ENCODE measurements at places on chromosomes 6 and 20. TPM values are rescaled to one million over a fixed set of nuclear protein-coding genes. Genes with fewer than 3 reads are reported as not detected.

DNA sequence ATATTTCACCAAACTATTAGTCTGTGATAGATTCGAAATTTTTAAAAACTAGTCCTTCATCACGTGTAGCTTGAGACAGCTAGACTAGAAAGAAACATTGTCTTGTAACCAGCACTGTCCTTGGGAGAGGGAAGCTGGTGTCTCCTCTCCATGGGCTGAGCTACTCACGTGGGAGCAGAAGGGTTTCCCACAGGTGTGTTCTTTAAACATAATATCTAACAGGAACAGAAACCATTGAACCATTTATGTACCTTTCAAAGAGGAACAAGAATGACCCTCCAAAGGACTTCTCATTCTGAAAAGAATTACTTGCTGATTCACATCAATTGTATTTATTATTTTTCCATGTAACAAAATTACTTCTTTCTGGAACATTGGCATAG lies 72.4 kb upstream of the SYNJ2 start:
- DNase-seq, result no peak

The LPIN3 gene
- 18.6 TPM for total RNA-seq

- no peak for DNase-seq
Observed at GRCh38 chr6:9699888-9700287, 715.0 kb downstream of the TFAP2A start.

DNA sequence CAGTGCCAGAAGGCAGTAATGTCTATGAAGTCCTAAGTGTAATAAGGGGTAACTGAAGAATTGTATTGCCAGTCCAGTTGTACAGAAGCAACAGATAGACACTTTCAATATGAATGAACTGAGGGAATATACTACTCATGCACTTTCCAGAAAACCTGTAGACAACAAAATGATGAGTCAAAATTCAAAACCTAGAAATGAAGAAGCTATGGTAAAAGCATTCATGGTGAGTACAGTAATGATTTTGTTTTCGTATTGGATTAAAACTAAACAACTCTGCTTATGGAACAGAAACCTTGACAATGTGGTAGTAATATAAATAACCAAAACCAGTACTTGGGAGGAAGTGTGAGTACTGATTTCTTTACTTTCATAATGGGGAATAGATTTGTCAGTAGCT lies 35.0 kb downstream of the ARMC2 start:
- no peak for DNase-seq

DNA sequence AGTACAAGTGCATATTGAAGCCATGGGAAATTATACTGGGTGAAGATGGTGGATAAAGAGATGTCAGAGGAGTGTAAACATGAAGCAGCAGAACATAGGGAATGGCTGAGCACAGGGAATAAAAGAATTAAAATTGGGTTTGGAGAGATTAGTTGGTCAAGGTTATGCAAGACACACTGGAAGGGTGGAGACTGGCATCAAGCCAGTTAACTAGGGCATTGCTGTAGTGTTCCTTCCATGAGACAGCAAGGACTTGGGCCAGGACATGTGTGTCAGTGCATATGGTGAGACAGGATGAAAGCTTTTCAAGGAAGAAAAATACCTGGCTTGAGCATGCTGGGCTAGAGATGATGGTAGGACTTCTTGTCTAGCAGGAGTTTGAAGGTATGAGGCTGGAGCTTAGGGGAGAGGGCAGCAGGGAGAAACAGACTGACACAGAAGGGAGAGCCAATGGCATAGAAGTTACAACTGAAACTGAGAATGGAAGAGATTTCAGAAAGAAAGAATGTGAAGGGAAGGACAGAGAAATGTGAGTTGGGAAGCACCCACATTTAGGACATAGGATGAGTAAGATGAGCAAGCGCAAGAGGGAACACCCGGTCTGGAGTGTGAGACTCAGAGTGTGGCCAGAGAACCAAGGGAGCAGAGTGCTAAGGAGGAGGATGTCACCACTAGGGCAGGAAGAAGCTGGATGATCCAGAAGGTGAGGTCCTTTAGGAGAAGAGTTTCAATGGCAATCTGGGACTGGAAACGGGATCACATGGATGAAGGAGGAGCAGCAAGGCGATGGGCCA lies 14.5 kb upstream of the TMEM170B start:
- DNase-seq, result no peak

DNA sequence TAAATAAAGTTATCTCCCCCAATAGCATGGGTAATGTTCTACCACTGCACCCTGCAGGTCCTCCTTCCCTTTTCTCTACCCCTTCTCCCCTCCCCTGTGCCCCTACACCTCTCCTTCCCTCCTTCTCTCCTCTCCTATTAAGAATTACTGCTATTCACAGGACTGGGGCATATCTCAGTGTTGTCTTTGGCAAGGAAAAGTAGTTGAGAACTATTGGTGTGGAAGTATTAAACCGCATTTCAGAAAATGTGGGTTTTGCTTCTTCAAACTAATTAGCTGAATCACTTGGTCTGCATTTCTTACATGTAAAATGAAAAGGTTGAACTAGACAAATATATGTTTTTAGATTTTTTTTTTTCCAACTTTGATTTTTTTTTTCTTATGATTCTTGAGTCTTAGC lies 296.3 kb downstream of the CDKAL1 start:
- DNase-seq, result no peak

- DNase-seq, result no peak
Observed at GRCh38 chr6:127879685-127880084, 21.2 kb downstream of the THEMIS start.
